ENCODE measurements at places on chromosomes 16 and 17. TPM values are rescaled to one million over a fixed set of nuclear protein-coding genes. Genes with fewer than 3 reads are reported as not detected.

Gene PLXDC1
- 2.9 TPM for total RNA-seq

Gene MYH1
- total RNA-seq = not detected

Gene KREMEN2
- total RNA-seq = 16.2 TPM

Gene TMC8
- total RNA-seq = 2.6 TPM

Gene TMIGD1
- total RNA-seq = not detected

Gene HOXB6
- 27.9 TPM for total RNA-seq

Gene KRTAP4-9
- total RNA-seq = not detected

Measured in PC-9 (cell line).